Stomach (tissue), 19 donors: ENCODE measurements at places on chromosomes 12 and 14.

- no peak overlapping the region for H3K4me3 ChIP-seq
- H3K36me3 ChIP-seq, result no peaks in the 10 kb centered on the region
- H3K27ac ChIP-seq, result no peak overlapping the region
- no peaks in the 10 kb centered on the region for H3K4me1 ChIP-seq
Measured at GRCh38 chr12:88604646-88605045, 24.4 kb upstream of the KITLG start.

DNA sequence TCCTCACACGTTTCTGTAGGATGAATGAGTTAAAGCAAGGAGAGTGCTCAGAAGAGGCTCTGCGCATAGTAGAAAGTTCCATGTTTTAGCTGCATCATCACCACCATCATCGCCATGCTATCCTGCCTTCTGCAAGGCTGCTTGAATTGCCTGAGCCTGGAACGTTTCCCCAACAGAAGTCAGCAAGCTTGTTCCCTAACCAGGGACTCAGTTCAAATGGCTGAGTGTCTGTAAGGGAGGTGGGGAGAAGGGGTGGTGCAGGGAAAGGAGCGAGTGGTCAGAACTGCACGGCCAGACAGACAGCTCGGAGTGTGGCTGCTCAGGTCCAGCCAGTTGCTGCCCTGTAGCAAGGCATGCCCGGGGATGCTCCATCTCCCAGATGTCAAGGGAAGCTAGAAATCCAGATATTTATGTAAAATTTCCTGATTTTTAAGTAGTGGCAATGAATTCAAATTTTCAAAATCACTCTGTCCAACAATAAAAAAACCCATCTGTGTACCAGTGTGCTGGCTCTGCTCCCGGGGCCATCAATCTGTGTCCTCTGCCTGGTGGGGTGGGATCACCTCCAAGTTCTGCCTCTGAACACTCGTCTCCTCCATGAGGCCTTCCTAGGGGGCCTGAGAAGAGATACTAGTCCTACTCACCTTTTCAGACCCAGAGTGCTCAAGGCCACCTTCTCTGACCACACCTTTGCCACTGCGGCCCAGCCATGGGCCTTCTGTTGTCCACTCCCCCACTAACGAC is 162.7 kb downstream of the FOXN3 start:
- H3K27me3 ChIP-seq, result no peaks in the 10 kb centered on the region
- H3K27ac ChIP-seq, result no peak overlapping the region
- no peaks in the 10 kb centered on the region for H3K4me1 ChIP-seq
- no peak overlapping the region for H3K4me3 ChIP-seq
- DNase-seq, result no peak
- H3K36me3 ChIP-seq, result peaks cover 11% of the 10 kb centered on the region

DNA sequence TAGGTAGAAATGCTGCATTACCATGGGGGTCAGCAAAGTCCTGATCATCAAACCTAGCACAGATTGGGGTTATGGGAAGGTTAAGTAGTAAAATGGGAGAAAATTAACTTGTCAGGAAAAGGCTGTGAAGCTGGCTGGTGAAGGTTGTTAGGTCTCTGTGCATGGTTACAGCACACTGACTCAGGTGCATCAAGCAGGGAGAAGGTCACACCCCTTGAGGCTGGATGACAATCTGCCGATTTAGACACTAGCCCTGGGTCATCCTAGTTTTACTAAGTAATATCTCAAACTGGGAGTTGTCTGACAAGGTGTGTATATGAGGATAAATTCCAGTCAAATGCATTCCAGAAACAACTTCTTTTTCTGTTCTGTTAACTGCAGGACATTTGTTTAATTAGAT is 271.1 kb upstream of the LRIG3 start:
- no peak overlapping the region for H3K27ac ChIP-seq
- no peaks in the 10 kb centered on the region for H3K36me3 ChIP-seq
- H3K27me3 ChIP-seq, result no peaks in the 10 kb centered on the region

GRCh38 chr14:96177766-96178375 is 26.8 kb upstream of the BDKRB2 start:
- H3K27me3 ChIP-seq, result no peaks in the 10 kb centered on the region
- H3K4me1 ChIP-seq, result peaks cover 11% of the 10 kb centered on the region
- no peaks in the 10 kb centered on the region for H3K36me3 ChIP-seq

- no peaks in the 10 kb centered on the region for H3K27me3 ChIP-seq
- no peak for DNase-seq
- no peak overlapping the region for H3K4me3 ChIP-seq
- H3K36me3 ChIP-seq, result no peaks in the 10 kb centered on the region
- H3K4me1 ChIP-seq, result no peaks in the 10 kb centered on the region
- no peak overlapping the region for H3K27ac ChIP-seq
Measured at GRCh38 chr12:92582475-92582874, 120.3 kb upstream of the PLEKHG7 start.

- no peaks in the 10 kb centered on the region for H3K27me3 ChIP-seq
- peaks cover 61% of the 10 kb centered on the region for H3K4me1 ChIP-seq
- H3K36me3 ChIP-seq, result peaks cover 18% of the 10 kb centered on the region
- no peak overlapping the region for H3K4me3 ChIP-seq
- no peak for DNase-seq
Measured at GRCh38 chr14:87989956-87990299, 3.1 kb downstream of the GALC start.

DNA sequence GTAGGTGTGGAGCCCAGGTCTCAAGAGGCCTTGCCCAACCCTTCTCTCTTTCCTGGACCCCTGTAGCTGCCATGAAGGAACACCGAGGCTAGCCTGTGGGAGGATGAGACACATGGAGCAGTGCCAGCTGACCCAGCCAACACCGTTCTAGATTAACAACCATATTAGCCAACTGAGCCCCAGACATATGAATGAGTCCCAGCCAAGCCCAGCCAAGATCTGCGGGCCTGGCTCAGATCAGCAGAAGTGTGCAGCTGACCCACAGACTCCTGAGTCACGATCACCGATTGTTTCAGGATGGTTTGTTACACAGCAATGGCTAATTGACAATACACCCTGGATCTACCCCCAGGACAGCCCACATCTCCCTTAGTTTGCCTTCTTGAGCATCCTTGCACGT is 82.1 kb downstream of the NTF3 start:
- peaks cover 9% of the 10 kb centered on the region for H3K27me3 ChIP-seq
- H3K27ac ChIP-seq, result no peak overlapping the region
- H3K4me1 ChIP-seq, result peaks cover 12% of the 10 kb centered on the region

DNA sequence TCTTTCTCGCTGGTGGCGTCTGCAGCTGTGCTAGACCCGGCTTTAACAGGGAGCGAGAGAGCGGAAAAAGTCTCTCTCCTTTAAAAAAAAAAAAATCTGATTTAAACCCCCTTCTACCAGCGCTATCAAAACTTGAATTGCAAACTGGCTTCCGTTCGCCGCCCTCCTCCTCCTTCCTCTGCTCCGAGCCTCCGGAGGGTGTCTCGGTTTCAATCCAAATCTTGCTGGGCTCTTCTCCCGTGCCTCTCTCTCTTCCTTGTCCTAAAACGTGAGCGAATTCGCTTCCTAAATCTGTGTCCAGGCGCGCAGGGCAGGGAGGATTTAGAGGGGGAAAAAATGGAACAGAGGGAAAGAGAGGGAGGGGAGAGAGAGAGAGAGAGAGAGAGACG is 272 bp downstream of the TBX3 start:
- H3K27me3 ChIP-seq, result peaks cover 53% of the 10 kb centered on the region
- H3K36me3 ChIP-seq, result no peaks in the 10 kb centered on the region
- peak overlapping the region; percentile 87 for H3K27ac ChIP-seq
- no peak for DNase-seq
- peaks cover 43% of the 10 kb centered on the region for H3K4me1 ChIP-seq

GRCh38 chr14:26339381-26339780 is 258.5 kb downstream of the NOVA1 start:
- no peak overlapping the region for H3K4me3 ChIP-seq
- H3K27me3 ChIP-seq, result no peaks in the 10 kb centered on the region
- no peaks in the 10 kb centered on the region for H3K36me3 ChIP-seq
- no peak overlapping the region for H3K27ac ChIP-seq

GRCh38 chr12:53506450-53506785 is 866 bp downstream of the NPFF start:
- H3K36me3 ChIP-seq, result peaks cover 14% of the 10 kb centered on the region
- H3K27ac ChIP-seq, result no peak overlapping the region
- peaks cover 31% of the 10 kb centered on the region for H3K4me1 ChIP-seq
- H3K27me3 ChIP-seq, result no peaks in the 10 kb centered on the region
- no peak overlapping the region for H3K4me3 ChIP-seq

DNA sequence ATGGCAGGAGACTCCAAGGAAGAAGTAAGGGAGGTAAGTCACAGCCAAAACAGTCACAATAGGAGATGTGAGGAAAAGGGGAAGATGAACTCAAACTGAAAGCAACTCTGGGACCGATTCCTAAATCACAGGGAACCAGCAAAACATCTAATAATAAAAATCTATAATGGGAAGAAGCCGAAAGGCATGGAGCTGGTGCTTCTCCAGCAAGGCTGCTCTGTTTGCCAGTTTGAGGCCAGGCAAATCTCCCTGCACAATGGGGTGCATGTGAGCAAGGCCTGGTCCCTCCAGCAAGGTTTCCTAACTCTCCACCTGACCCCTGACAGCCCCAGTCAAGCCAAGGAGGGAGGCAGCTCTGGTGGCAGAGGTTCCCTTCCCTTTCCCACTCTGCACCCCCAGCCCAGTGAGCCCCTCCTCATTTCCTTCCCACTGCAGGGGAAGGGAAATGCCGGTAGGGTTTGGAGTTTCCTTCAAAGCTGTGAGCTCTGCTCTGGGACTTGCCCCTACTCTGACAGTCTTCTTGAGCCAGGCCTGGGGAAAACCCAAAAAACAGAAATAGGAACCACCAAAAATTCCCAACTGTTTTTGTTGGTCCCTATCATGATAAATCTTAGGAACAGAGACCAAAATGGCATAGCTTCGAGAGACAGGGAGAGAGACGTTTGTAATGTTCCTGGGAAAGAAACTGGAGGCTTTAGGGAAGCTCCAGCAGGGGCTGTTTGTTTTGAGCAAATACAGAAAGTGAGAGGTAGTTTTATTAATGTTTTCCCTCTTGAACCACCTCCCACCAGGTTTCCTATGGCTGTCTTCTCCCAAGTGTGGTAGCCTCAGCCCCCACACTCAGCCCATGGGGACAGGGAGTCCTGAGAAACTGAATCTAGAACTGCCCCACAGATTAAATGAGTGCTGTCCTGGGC is 34.6 kb downstream of the FMNL3 start:
- peaks cover 53% of the 10 kb centered on the region for H3K4me1 ChIP-seq
- H3K36me3 ChIP-seq, result no peaks in the 10 kb centered on the region
- H3K27ac ChIP-seq, result peak overlapping the region; percentile 89
- no peak overlapping the region for H3K4me3 ChIP-seq
- no peak for DNase-seq

GRCh38 chr12:22410486-22410885 is 76.0 kb upstream of the ST8SIA1 start:
- no peak overlapping the region for H3K27ac ChIP-seq
- peaks cover 15% of the 10 kb centered on the region for H3K4me1 ChIP-seq
- no peaks in the 10 kb centered on the region for H3K27me3 ChIP-seq
- peak; percentile 26 for DNase-seq
- no peak overlapping the region for H3K4me3 ChIP-seq

DNA sequence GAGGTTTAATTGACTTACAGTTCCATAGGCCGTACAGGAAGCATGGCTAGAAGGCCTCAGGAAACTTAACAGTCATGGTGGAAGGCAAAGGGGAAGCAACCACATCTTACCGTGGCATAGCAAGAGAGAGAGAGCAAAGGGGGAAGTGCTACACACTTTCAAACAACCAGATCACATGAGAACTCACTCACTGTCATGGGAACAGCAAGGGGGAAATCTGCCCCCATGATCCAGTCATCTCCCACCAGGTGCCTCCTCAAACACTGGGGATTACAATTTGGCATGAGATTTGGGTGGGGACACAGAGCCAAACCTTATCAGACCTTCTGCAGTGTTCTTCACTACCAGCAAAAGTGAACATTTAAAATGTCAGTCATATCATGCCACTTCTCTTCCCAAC is 58.9 kb downstream of the USP15 start:
- peaks cover 39% of the 10 kb centered on the region for H3K36me3 ChIP-seq
- no peaks in the 10 kb centered on the region for H3K4me1 ChIP-seq
- no peak overlapping the region for H3K4me3 ChIP-seq

GRCh38 chr12:78220811-78221210 is 390.1 kb downstream of the NAV3 start:
- no peak for DNase-seq
- H3K4me1 ChIP-seq, result no peaks in the 10 kb centered on the region
- H3K36me3 ChIP-seq, result no peaks in the 10 kb centered on the region
- H3K27ac ChIP-seq, result no peak overlapping the region
- no peak overlapping the region for H3K4me3 ChIP-seq

DNA sequence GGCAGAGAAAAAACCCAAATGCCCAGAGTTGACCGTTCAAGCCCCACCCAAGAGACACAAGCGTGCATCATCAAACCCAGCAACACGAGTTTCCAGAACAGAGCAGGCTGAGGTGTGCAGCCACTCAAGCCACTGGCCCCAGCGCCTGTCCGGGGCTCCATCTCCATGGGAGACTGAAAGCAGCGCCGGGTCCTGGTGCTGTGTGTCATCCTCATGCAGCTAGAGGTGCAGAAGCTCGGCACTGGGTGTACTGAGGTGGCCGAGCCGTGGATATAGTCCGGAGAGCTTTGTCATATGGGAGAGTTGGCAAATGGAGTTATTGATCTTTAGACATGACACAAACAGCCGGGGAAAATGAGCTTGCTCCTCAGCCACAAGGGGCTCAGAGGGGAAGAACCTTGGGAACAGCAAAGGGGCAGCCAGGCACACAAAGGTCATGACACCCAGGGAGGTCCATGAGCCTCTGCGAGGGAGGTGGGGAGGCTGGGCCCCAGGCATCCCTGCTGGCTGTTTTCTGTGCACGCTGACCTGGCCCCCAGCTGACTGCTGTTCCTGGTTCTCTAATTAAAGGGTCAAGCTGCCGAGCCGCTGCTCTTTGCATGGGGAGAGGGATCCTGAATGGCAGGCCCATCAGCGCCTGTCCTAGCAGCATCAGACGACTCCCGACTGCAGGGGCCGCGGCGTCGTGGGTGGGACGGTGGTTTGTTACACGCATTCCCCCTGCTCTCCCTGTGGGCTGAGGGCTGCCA is 145.4 kb upstream of the SFSWAP start:
- H3K27ac ChIP-seq, result no peak overlapping the region
- no peaks in the 10 kb centered on the region for H3K36me3 ChIP-seq
- DNase-seq, result no peak
- H3K4me1 ChIP-seq, result no peaks in the 10 kb centered on the region
- no peak overlapping the region for H3K4me3 ChIP-seq

DNA sequence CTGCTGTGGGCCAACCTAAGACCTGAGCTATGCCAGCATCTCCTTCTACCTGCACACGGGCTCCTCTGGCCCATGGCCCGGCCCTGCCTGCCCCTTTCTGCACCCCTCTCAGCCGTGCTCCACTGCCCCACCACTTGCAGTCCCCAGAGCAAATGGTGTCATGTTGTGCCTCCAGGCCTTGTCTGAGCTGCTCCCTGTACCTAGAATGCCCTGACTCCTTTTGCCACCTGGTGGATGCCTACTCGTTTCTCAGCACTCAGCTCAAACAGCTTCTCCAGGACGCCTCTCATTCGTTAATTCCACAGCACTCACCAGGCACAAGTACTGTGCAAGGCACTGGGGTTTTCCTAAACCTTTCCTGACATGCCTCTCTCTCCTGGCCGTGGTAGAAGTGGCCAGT is 63.2 kb upstream of the PNMA1 start:
- H3K4me3 ChIP-seq, result no peak overlapping the region
- no peak for DNase-seq
- no peak overlapping the region for H3K27ac ChIP-seq
- H3K4me1 ChIP-seq, result peaks cover 83% of the 10 kb centered on the region
- H3K36me3 ChIP-seq, result no peaks in the 10 kb centered on the region

- H3K36me3 ChIP-seq, result no peaks in the 10 kb centered on the region
- DNase-seq, result no peak
- no peak overlapping the region for H3K4me3 ChIP-seq
Measured at GRCh38 chr12:581321-581720, 81.9 kb downstream of the NINJ2 start.

GRCh38 chr14:104434214-104435076 is 145.1 kb upstream of the C14orf180 start:
- H3K36me3 ChIP-seq, result no peaks in the 10 kb centered on the region
- H3K27me3 ChIP-seq, result peaks cover 2% of the 10 kb centered on the region
- H3K27ac ChIP-seq, result no peak overlapping the region
- H3K4me1 ChIP-seq, result peaks cover 18% of the 10 kb centered on the region
- H3K4me3 ChIP-seq, result no peak overlapping the region
